Immature natural killer cell (primary cell): ENCODE measurements at places on chromosomes 5 and 9. TPM values are rescaled to one million over a fixed set of nuclear protein-coding genes. Genes with fewer than 3 reads are reported as not detected.

The CNTNAP3B gene
- not detected for polyA plus RNA-seq

The FOXD4L4 gene
- polyA plus RNA-seq = not detected

The FAM81B gene
- not detected for polyA plus RNA-seq

The TMEM171 gene
- polyA plus RNA-seq = 3.5 TPM

The DMRT3 gene
- not detected for polyA plus RNA-seq

The CDKN2B-AS1 gene
- not detected for polyA plus RNA-seq

The PCDHGB6 gene
- not detected for polyA plus RNA-seq

The GPR151 gene
- polyA plus RNA-seq = not detected

The SLC34A3 gene
- not detected for polyA plus RNA-seq

The HBEGF gene
- 2.2 TPM for polyA plus RNA-seq

The DPM2 gene
- 48.0 TPM for polyA plus RNA-seq

The FST gene
- polyA plus RNA-seq = not detected

The FLT4 gene
- polyA plus RNA-seq = not detected

The SPINK7 gene
- polyA plus RNA-seq = not detected

The ANP32B gene
- 39.1 TPM for polyA plus RNA-seq

The SNAPC4 gene
- 0.40 TPM for polyA plus RNA-seq

The CERCAM gene
- polyA plus RNA-seq = 20.7 TPM

The BAAT gene
- not detected for polyA plus RNA-seq

The CORO2A gene
- polyA plus RNA-seq = 1.6 TPM

The ANKRD55 gene
- polyA plus RNA-seq = not detected

The DBH gene
- polyA plus RNA-seq = not detected

The C5orf34 gene
- 1.5 TPM for polyA plus RNA-seq

The NPR3 gene
- polyA plus RNA-seq = not detected

The MYOZ3 gene
- not detected for polyA plus RNA-seq

The MLANA gene
- polyA plus RNA-seq = not detected

The EFNA5 gene
- polyA plus RNA-seq = 0.73 TPM

The OR13C8 gene
- not detected for polyA plus RNA-seq

The SNCAIP gene
- not detected for polyA plus RNA-seq

The FUT7 gene
- polyA plus RNA-seq = 33.0 TPM

The LTC4S gene
- 2.3 TPM for polyA plus RNA-seq

The SLC34A1 gene
- 0.26 TPM for polyA plus RNA-seq

The IL9 gene
- polyA plus RNA-seq = not detected

The CAMK2A gene
- polyA plus RNA-seq = not detected

The ECM2 gene
- 0.16 TPM for polyA plus RNA-seq

The FYB1 gene
- polyA plus RNA-seq = 50.6 TPM

The FOXD4L3 gene
- not detected for polyA plus RNA-seq

The CATSPER3 gene
- polyA plus RNA-seq = not detected

The SPINK13 gene
- not detected for polyA plus RNA-seq

The PCDHA3 gene
- polyA plus RNA-seq = not detected

The CDX1 gene
- not detected for polyA plus RNA-seq

The SLC46A2 gene
- 0.13 TPM for polyA plus RNA-seq
